Esophagus squamous epithelium (tissue), 5 donors: ENCODE measurements at places on chromosomes 1 and 21.
A peak's percentile ranks its signal among the peaks of the same experiment; 100 is the strongest.

DNA sequence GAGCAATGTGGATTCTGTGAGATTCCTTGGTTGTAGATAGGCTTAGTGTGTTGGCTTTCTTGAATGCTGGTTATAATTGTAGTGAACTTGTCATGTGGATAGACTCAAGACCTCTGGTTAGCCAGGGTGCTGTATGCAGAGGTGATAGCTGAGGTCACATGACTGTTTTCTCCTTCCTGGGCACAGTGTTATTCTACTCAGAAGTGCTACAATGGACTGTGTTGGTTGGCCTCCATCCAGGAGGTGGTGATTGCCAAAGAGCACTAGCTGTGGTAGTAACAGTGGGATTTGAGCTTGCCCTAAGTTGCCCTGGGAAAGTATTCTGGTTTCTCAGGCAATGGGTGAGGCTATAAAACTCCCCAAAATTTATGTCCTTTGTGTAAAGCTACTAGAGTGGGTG lies 71.6 kb downstream of the SH3BGR start:
- H3K36me3 ChIP-seq: no peaks in the 10 kb centered on the region
- no peaks in the 10 kb centered on the region for H3K27me3 ChIP-seq
- no peak overlapping the region for H3K4me3 ChIP-seq
- H3K4me1 ChIP-seq: peaks cover 17% of the 10 kb centered on the region
- no peak overlapping the region for H3K27ac ChIP-seq

DNA sequence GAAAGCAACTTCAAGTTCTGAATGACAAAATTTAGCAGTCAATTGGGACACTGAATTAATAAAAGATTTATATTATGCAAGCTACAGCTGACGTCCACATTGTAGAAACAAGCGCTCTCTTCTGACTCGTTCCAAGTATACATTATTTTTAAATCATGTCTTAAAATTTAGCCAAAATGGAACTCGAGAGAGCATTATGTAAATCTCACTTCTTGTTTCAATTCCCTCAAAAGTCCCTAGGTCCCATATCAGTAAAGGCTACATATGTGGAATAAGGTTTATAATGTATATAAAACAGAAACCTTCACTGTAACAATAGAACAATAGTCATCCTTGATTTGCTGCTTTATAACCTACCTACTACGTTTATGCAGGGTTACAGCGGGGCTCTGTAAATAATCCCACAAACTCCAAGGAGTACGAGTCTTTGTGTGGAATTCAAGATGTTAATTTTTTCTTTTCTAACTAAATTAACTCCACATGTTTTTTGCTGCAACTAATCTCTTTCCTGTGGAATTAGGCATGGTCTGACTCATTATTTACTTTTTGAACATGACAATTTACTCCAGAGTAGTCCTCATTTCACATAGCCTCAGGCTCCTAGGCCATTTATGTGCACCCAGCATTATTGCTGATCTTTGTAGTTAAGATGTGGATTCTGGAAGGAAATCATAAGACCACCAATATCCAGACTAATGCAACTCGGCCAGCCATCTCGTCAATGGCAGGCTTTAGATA lies 785.1 kb downstream of the LTN1 start:
- no peak overlapping the region for H3K27ac ChIP-seq
- DNase-seq: no peak
- H3K36me3 ChIP-seq: no peaks in the 10 kb centered on the region
- H3K4me1 ChIP-seq: no peaks in the 10 kb centered on the region

DNA sequence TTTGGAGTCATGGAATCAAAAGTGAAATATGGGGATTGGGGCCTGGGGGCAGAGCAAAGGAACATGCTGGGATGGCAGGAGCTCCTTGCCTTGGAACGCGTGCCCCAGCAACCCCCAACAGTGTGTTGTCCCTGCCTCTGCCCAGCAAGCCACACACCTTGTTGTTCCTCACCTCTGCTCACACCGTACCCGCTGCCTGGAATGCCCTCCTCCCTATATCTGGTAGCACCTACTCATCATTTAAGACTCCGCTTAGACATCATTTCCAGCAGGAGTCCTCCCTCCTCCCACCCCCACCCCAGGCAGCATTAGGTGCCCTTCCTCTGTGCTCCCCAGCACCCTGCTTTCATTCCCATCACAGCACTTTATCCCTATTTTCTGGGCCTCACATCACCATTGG lies 7.8 kb downstream of the NECTIN4 start:
- peaks cover 95% of the 10 kb centered on the region for H3K4me1 ChIP-seq
- H3K36me3 ChIP-seq: peaks cover 5% of the 10 kb centered on the region
- H3K27ac ChIP-seq: peak overlapping the region; percentile 97
- H3K27me3 ChIP-seq: peaks cover 7% of the 10 kb centered on the region
- no peak for DNase-seq

- no peaks in the 10 kb centered on the region for H3K4me1 ChIP-seq
- H3K4me3 ChIP-seq: no peak overlapping the region
- no peak overlapping the region for H3K27ac ChIP-seq
- no peaks in the 10 kb centered on the region for H3K36me3 ChIP-seq
- no peak for DNase-seq
These were observed 390.9 kb downstream of the KCNH1 start for GRCh38 chr1:210743038-210743437.

DNA sequence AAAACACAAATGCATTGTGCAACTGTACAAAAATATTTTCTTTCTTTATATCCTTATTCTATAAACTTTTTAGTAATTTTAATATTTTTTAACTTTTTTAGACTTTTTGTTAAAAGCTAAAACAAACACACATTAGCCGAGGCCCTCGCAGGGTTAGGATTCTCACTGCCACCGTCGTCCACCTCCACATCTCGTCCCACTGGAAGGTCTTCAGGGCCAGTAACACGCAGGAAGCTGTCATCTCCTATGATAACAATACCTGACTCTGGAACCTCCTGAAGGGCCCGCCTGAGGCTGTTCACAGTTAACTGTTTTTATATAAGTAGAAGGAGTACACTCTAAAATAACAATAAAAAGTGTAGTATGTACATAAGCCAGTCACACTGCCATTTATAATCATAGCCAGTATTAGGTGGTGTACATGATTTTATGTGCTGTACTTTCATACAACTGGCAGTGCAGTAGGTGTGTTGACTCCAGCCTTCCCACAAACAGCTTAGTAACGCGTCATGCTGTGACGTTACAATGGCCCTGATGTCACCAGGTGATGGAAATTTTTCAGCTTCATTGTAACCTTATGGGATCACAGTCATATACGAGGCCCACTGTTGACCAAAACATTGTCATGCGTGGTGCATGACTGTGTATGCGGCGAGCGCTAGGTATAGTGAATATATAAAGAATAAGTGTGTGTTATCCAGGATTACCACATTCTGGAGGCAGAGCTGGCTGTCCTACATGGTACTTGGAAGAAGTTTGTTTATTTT lies 8.8 kb downstream of the TFF2 start:
- no peak for DNase-seq
- H3K4me3 ChIP-seq: no peak overlapping the region
- no peaks in the 10 kb centered on the region for H3K27me3 ChIP-seq
- H3K27ac ChIP-seq: no peak overlapping the region
- no peaks in the 10 kb centered on the region for H3K36me3 ChIP-seq

GRCh38 chr1:21522525-21523038 lies 13.4 kb downstream of the ALPL start:
- H3K27me3 ChIP-seq: no peaks in the 10 kb centered on the region
- no peak for DNase-seq
- no peak overlapping the region for H3K4me3 ChIP-seq
- H3K27ac ChIP-seq: no peak overlapping the region
- no peaks in the 10 kb centered on the region for H3K36me3 ChIP-seq

- H3K4me1 ChIP-seq: peaks cover 54% of the 10 kb centered on the region
- no peaks in the 10 kb centered on the region for H3K27me3 ChIP-seq
- peak overlapping the region; percentile 93 for H3K4me3 ChIP-seq
- H3K36me3 ChIP-seq: peaks cover 20% of the 10 kb centered on the region
- no peak for DNase-seq
These were observed 2.1 kb downstream of the LEPR start for GRCh38 chr1:65422241-65423203.

- H3K4me1 ChIP-seq: peaks cover 38% of the 10 kb centered on the region
- peak overlapping the region; percentile 99 for H3K27ac ChIP-seq
- DNase-seq: no peak
- H3K4me3 ChIP-seq: peak overlapping the region; percentile 86
These were observed 2.3 kb downstream of the H3-3A start for GRCh38 chr1:226064816-226065248.

- H3K4me1 ChIP-seq: peaks cover 72% of the 10 kb centered on the region
- DNase-seq: no peak
- no peaks in the 10 kb centered on the region for H3K27me3 ChIP-seq
These were observed 7.0 kb downstream of the DYRK1A start for GRCh38 chr21:37373539-37373938.

- DNase-seq: no peak
- no peaks in the 10 kb centered on the region for H3K27me3 ChIP-seq
- H3K4me1 ChIP-seq: peaks cover 19% of the 10 kb centered on the region
- H3K36me3 ChIP-seq: no peaks in the 10 kb centered on the region
- H3K27ac ChIP-seq: no peak overlapping the region
These were observed 100.2 kb upstream of the KCNE2 start for GRCh38 chr21:34263629-34264028.

GRCh38 chr1:202628646-202629215 lies 81.5 kb downstream of the SYT2 start:
- no peaks in the 10 kb centered on the region for H3K4me1 ChIP-seq
- no peaks in the 10 kb centered on the region for H3K27me3 ChIP-seq
- no peak overlapping the region for H3K4me3 ChIP-seq
- no peaks in the 10 kb centered on the region for H3K36me3 ChIP-seq
- no peak for DNase-seq
- no peak overlapping the region for H3K27ac ChIP-seq

DNA sequence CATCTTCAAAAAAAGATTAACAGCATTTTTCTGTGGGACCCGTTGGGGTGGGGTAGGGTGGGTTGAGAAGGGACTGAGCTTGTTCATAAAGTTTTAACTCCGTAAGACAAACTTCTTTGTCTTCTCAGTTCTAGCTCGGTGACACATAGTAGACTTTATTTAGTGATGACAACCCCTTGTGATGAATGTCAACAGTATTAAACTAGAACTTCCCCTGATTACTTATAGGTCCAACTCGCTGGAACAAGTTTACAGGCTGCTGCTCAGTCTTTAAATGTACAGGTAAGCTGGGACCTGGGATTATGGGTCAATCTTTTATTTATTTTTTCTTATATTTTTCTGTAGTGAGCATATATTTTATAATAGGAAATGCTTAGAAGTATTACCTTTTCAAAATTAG lies 148.4 kb downstream of the CD247 start:
- no peaks in the 10 kb centered on the region for H3K36me3 ChIP-seq
- H3K27ac ChIP-seq: no peak overlapping the region
- H3K4me1 ChIP-seq: peaks cover 5% of the 10 kb centered on the region
- no peak for DNase-seq
- no peaks in the 10 kb centered on the region for H3K27me3 ChIP-seq

GRCh38 chr1:233433436-233434210 lies 106.1 kb downstream of the MAP3K21 start:
- no peaks in the 10 kb centered on the region for H3K36me3 ChIP-seq
- no peak for DNase-seq

GRCh38 chr1:61520401-61520800 lies 204.5 kb downstream of the TM2D1 start:
- H3K27me3 ChIP-seq: no peaks in the 10 kb centered on the region
- no peak overlapping the region for H3K4me3 ChIP-seq
- H3K36me3 ChIP-seq: no peaks in the 10 kb centered on the region
- peaks cover 2% of the 10 kb centered on the region for H3K4me1 ChIP-seq
- H3K27ac ChIP-seq: no peak overlapping the region
- no peak for DNase-seq

- DNase-seq: no peak
- H3K4me1 ChIP-seq: no peaks in the 10 kb centered on the region
- no peaks in the 10 kb centered on the region for H3K27me3 ChIP-seq
- H3K4me3 ChIP-seq: no peak overlapping the region
- H3K27ac ChIP-seq: no peak overlapping the region
These were observed 284.5 kb upstream of the USP25 start for GRCh38 chr21:15445327-15445726.

DNA sequence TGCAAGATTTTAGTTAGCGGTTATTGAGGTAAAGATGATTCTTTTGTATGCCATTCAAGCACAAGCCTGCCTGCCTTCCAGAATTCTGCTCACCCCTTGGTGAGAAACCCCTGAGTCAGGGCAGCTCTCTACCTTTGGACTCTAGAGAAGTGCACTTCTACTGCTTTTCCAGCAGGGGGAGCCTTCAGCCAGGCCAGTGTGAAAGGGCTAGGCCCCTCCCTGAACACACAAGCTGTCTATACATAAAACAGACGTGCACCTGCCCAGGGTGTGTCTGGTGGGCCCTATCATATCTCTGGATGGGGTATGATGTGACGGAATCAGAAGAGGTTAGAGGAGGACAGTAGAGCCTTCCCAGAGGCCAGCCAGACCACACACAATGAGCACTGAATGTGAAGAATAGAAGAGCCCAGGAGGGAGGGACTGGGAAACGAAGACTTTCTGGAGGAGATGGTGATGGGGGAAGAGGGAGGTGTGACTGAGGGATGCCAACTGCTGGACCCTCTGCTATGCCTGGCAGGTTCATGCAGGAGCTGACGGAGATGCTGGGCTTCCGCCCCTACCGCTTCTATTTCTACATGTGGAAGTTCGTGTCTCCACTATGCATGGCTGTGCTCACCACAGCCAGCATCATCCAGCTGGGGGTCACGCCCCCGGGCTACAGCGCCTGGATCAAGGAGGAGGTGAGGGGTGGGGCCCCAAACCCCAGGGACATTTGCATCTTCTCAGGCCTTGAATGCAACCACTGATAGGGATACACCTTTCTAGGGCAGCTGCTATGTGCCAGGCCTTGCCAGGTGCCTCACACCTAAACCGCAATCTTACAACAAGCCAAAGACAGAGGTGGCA lies 13.0 kb upstream of the KCNC4 start:
- no peaks in the 10 kb centered on the region for H3K36me3 ChIP-seq
- no peaks in the 10 kb centered on the region for H3K27me3 ChIP-seq
- DNase-seq: no peak
- H3K27ac ChIP-seq: no peak overlapping the region
- H3K4me3 ChIP-seq: no peak overlapping the region
- H3K4me1 ChIP-seq: no peaks in the 10 kb centered on the region
